Activated gamma-delta T cell treated with Interleukin-2 at 50 U/mL for 16 hours (primary cell): ENCODE measurements at places on chromosomes 2 and 18.
A peak's percentile ranks its signal among the peaks of the same experiment; 100 is the strongest.

- DNase-seq, result no peak
Measured at GRCh38 chr2:120794716-120795115, 59.0 kb downstream of the GLI2 start.

GRCh38 chr2:196268538-196269338, 97.4 kb upstream of the STK17B start:
- no peak for DNase-seq

DNA sequence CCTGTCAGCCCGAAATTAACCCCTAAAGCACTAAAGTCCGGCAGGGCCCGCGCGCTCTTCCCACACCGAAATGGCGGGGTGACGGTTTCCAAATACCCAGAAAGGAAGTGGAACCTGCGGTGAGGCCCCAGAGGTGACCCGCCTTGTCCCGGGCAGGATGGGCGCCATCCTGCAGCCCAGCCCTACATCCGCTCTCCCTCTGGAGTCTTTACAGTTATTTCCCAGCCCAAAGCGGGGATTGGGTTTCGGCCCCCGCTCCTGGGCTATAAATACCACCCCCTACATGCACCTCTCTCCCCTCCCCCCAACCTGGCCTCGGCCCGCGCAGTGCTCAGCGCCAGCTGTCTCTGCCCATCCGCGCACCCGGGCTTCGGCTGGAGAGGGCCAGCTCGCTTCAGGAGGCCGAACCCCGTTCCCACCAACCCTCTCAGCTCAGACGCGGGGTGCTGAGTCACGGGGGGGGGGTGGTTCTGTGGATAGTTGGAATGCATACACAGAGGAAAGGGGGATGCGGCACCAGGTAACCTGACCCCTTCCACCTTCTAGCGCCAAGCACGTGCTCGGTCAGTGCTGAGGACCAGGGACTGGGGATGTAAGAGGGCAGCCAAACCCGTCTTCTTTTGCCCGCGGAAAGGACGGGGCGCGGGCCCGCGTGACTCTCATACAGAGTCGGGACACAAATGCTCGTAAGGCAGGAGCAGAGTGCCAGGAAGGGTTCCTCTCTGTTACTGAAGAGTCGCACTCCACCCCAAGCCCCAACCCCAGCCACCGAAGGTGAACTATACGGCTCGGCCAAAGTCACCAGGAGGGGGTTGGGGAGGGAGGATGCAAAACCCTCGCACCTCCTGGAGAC, at the start of gene TUBA4B:
TSS of gene TUBA4B (plus strand) at position 344 of the 853 bp plus-strand sequence. CDS start at position 509, 165 bp downstream.
- DNase-seq, result peak; percentile 31

- no peak for DNase-seq
Measured at GRCh38 chr2:240133401-240133800, 2.7 kb downstream of the COPS9 start.

GRCh38 chr2:28681158-28681571, 70.5 kb upstream of the PPP1CB start:
- peak; percentile 43 for DNase-seq

DNA sequence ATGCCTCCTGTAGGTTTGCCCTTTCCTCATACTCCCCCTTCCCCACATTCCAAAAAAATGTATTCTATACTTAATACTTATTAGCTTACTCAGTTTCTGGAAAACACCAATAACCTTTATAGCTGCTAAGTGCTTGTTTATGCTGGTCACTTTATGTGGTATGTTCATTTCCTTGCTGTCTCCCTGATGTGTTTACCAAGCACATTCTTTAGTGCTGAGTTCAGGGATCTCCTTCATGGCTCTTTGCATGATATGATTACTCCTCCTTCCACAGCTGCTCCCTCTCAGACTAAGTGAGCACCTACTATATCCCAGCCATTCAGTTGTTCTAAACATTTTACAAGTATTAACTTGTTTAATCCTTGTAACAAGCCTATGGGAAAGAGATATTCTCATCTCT, 698.3 kb upstream of the FANCL start:
- DNase-seq, result no peak

GRCh38 chr2:240430595-240430994, 4.9 kb upstream of the GPC1 start:
- no peak for DNase-seq

DNA sequence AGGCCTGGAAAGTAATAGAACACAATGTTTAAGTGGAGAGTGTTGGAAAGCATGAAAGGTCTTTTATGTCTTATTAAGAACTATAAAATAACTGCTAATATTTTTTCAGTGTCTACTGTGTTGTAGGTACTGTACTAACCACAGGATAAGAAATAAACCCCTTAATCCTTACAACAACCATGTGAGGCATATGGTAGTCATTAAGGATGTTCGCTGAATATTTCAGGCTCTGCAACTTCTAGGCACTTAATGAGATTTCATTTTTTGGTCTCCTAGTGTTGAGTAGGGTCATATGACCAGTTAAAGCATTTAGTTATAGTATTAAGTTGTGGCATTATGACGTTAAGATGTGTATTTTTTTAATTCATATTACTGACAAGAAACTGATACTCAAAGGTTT, 346.6 kb upstream of the KCNH7 start:
- DNase-seq, result no peak

- no peak for DNase-seq
Measured at GRCh38 chr2:8821276-8822217, 15.9 kb downstream of the KIDINS220 start.

- DNase-seq, result no peak
Measured at GRCh38 chr2:215391531-215391930, 44.3 kb downstream of the FN1 start.

GRCh38 chr2:167733747-167734146, 513.6 kb downstream of the STK39 start:
- no peak for DNase-seq

- DNase-seq, result no peak
Measured at GRCh38 chr2:9093324-9093723, 89.8 kb upstream of the MBOAT2 start.

DNA sequence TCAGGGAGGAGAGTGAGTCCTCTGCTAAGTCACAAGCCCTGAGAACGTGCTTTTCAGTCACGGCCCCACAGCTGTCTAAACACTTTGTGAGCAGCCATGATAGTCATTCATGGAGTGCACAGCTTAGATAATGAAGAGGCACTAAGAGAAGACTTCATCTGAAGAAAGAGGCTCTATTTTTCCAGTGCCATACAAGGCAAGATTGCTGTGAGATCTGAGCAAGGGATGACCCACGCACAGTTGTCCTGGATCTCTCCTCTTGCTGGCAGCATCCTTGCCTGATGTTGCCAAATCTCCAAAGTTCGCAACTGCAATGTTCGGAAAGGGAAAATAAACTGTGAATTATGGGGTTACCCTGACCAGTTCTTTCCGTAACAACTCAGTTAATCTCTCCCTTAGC, 418.7 kb downstream of the MEIS1 start:
- no peak for DNase-seq

DNA sequence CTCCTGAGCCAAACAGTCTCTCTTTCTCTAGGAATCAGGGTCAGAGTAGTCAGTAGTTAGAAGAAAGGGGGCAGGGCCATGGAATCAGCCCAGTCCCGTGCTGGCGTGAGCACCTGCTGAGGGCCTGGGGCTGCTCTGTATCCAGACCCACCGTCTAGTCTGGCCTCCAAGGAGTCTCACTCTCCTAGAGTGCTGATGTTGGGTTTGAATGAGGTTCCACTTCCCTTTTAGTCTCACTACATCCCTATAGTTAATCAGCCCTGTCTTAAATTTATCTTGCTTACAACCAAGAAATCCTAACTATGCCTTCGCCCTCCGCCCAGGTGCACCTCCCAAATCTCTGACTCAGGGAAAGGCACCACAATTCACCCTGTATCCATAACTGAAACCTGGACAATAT, 13.4 kb upstream of the KCTD1 start:
- DNase-seq, result no peak

DNA sequence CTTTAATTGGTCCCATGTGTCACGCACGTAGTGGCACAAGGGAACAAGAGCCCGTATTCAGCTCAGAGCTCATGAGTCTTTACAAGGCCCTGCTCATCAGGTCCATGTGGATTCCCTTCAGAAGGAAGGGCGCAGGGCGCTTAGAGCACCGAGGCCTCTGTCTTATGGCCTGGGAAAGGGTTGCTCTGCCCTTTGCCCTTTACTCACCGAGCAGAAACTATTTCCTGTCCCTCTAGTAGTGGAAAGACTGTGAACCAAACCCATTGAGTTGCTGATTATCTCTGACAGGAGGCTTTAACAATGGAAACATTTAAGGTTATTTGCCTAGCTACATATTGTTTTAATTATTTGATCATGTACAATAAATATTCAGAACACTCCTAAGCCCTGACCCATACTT, 102.0 kb upstream of the ACAA2 start:
- no peak for DNase-seq

- DNase-seq, result no peak
Measured at GRCh38 chr2:44623622-44624351, 262.0 kb downstream of the CAMKMT start.

- no peak for DNase-seq
Measured at GRCh38 chr2:204722207-204722606, 176.9 kb downstream of the PARD3B start.

DNA sequence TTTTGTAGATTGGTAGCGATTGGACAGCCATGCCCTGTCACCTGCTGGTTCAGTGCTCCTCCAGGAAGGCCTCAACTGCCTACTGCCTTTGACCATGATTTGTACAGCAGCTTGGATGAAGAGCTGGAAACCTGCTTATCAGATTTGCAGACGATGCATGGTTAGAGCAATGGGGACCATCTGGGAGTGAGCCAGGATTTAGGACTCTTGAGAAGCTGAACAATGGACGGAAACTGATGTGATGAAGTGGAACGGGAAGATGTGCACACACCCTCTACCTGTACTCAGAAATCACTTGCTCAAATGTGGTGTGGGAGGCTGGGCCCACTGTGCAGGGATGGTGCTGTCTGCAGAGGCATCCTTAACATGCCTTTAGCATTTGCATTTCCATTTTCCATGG, 57.2 kb downstream of the NCK2 start:
- DNase-seq, result no peak

- no peak for DNase-seq
Measured at GRCh38 chr2:205484215-205484614, 198.1 kb upstream of the NRP2 start.

- DNase-seq, result no peak
Measured at GRCh38 chr2:42516418-42516901, 22.7 kb upstream of the KCNG3 start.

- no peak for DNase-seq
Measured at GRCh38 chr2:55090702-55091101, 40.5 kb upstream of the RTN4 start.

DNA sequence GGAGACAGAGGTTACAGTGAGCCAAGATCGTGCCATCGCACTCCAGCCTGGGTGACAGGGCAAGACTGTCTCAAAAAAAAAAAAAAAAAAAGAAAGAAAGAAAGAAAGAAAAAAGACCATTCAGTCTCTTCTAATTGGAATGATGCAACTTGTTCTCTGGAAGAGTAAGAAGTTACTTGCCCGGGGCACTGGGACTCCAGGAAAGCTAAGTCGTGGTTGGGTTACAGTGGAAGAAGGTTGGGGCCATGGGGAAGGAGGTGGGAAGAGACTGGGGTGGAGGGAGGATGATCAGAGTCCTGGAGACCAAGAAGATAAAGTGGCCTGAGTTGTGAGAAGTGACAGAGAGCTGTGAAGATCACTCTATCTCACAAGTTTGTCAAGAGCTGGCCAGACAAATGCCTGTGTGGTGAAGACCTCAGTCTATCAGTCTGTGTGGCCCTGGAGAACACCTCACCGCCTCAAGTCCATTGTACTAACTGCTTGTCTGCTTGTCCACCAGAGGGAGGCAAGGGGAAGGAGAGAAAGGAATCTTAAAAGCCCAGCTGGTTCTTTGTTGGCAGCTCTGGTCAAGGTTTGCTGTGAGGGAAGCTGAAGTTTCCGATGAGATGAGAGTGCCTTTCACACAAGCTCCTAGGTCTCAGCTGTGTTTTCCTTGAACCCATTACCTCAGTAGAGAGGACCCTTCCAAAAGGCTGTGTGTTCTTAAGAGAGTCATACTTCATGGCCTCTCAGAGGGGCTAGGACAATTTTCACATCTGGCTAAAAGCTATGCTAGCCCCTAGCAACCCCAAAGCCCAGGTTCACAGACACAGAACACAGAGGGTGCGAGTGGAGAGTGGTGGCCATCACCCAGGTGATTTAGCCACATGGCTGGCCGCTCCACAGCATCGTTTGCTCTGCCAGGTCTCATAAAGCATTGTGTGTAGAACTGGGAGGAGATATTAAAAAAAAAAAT, 72.0 kb upstream of the TMEM178A start:
- no peak for DNase-seq

- DNase-seq, result no peak
Measured at GRCh38 chr2:10980071-10980470, 68.3 kb downstream of the KCNF1 start.

DNA sequence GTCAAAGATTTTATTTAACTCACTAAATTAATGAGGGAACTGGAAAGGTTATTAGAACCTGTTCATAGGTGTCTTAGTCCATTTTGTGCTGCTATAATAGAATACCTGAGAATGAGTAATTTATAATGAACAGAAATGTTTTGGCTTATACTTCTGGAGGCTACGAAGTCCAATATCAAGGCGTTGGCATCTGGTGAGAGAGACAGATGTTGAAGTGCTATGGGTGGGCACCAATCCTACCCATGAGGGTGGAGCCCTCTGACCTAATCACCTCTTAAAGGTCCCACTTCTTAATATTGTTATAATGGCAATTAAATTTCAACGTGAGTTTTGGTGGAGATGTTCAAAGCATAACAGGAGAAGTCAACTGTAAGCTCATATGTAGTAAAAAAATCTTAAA, 5.1 kb downstream of the RPIA start:
- no peak for DNase-seq

DNA sequence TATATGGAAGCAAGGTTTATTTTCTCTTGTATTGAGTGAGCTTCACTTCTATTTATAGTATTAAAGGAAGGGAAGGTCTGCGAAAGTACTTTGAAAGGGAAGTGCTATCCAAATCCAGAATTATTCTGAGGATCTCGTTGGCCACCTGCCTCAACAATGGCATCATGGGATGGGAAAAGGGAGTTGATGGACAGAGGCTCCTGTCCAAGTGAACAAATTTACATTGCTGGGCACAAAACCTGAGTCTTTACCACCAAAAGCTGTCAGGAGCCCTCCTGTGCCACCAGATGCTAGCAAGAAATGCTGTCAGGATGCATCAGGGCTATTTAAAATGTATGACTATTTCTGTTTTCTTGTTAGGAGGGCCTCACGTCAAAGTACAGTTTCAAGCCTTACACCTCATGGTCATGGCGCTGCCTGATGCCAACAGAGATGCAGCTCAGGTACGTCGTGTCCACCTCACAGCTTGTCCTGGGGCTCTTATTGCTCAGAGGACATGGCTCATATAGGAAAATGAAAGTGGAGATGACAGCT, 157.3 kb downstream of the ARHGAP28 start:
- no peak for DNase-seq

GRCh38 chr2:74502720-74503505, 3.5 kb upstream of the LBX2 start:
- DNase-seq, result peak; percentile 51

DNA sequence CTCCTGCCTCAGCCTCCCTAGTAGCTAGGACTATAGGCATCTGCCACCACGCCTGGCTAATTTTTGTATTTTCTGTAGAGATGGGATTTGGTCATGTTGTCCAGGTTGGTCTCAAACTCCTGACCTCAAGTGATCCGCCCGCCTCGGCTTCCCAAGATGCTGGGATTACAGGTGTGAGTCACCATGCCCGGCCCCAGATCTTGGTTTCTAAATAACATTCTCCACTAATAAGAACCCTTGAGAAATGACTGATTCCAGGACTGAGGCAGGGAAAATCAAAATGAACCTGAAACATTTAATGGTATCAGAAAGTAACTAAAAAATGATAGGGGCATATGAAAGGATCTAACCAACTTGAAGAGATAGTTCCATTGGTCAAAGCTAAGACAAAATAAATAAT, 34.0 kb downstream of the BMPR2 start:
- DNase-seq, result no peak

GRCh38 chr2:201223089-201224073, 37.0 kb upstream of the CASP8 start:
- no peak for DNase-seq

GRCh38 chr2:38592951-38593350, 9.8 kb downstream of the HNRNPLL start:
- DNase-seq, result no peak
